T-helper 2 cell treated with Interferon-gamma antibody and Interleukin-4, amounts not matched to agents 5 μg/mL and 100 μg/mL, for 36 hours (primary cell): ENCODE measurements at places on chromosomes 7 and 10.

DNA sequence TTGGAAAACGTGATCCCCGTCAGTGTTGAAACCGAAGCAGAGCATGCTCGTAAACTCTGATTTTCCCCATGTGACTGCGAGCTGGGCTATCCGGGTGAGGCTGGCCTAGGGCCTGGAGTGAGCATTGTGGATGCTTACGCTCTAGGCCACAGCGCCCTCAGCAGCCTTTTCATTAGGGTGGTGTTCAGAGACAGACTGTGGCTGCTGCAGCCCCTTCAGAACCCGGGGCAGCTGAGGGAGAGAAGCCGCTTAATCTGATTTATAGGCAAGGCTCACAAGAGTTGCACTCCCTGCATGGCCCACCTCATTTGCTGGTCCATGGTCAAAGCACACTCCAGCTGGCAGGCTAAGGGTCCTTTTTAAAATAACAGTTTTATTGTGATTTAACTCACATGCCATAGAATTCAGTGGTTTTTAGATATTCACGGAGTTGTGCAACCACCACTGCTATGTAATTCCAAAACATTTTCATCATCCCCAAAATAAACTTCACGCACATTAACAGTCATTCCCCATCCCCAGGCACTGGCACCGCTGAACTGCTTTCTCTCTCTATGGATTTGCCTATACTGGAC is 72.5 kb downstream of the SYPL1 start:
- no peak for DNase-seq

DNA sequence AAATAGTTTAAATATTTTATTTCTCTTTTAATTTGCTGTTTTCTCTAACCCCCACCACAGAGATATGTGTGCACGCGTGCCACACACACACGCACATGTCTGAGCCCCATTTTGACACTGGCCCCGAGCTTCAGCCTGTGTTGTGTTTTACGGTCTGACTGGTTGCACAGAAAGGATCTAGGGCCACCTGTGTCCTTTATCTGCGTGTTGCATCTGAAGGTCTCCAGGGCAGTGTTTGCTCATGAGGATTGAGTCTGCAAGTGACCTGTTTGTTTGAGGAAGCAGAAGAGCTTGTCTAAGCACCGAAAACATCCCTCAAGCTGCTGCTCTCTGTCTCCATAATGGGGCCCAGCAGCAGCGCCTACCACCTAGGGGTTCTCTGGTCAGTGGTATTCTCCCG is 266.4 kb upstream of the LYZL1 start:
- DNase-seq: no peak

- DNase-seq: no peak
Observed at GRCh38 chr10:132637477-132638129, 100.0 kb downstream of the INPP5A start.

- no peak for DNase-seq
Observed at GRCh38 chr10:126902157-126902556, 3.1 kb upstream of the DOCK1 start.
